T-helper 17 cell (primary cell): ENCODE measurements at places on chromosomes 12 and 14.

- no peak for DNase-seq
Measured at GRCh38 chr12:104683831-104684503, 227.2 kb downstream of the CHST11 start.

DNA sequence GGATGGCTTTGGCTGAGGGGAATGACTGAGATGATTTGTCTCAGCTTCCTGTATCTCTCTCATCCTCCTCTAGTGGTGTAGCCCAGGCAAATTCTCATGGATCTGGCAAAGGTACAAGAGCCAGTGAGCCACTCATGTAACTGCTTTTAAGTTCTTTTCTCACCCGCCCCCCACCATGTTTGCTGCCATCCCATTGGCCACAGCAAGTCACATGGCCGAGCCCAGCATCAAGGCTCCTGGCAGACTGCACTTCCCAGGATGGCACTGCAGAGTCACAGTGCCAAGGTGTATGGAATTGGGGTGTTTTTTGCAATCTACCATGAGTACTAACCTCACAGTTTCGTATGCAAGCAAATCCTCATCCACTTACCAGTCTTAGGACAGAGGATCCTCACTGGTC is 50.9 kb downstream of the CHST11 start:
- no peak for DNase-seq

GRCh38 chr12:122827258-122827657 is 8.0 kb upstream of the HIP1R start:
- no peak for DNase-seq

- no peak for DNase-seq
Measured at GRCh38 chr12:102021540-102022246, 40.1 kb downstream of the WASHC3 start.

DNA sequence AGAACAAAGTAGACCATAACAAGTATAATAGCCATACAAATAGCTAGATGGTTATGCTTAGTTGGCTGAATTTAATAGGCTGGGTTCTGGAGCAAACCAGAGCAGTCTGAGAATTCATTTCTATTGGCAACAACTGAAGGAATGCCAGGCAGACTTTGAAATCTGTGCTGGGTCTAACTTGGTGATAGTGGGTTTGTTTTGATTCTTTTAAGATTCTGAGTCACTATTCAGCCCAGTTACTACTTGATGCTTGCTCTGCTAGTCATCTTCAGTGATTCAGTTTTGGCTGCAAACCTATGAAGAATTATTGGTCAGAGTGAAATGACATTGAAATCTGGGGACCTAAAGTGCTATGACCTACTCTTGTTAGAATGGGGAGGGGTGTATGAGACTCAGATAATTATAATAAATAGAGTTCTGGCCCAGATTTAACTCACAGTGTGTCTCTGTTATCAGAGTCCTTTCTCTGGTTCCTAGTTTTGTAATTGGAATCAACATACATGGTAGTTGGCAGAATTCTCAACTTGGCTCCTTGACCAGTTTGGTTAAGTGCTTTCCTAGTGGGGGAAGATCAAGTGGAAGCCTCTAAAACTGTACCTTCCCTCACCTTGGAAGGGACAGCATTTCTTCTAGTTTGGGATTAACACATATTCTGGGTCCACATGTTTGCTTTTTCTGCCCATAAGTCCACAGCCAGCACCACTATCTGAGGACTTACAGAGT is 43.5 kb downstream of the MNAT1 start:
- no peak for DNase-seq

- DNase-seq: no peak
Measured at GRCh38 chr14:70904373-70904772, 2.9 kb upstream of the PCNX1 start.

DNA sequence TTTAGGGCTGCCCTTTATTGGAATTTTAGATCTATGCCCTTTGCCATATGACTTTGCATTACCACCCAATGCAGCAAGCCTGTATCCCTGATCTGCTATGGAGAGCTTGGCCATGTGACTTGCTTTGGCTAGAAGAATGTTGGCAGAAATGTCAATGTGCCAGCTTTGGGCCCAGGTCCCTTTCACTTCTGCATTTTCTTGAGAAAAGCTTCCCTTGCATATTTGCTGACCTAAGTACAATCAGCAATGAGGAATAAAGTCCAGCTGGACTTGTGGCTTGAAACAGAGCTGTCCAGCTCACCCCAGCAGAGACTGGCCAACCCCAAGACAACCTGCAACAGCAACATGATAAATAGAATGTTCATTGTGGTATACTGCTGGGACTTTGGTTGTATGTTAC is 135.9 kb downstream of the PAH start:
- no peak for DNase-seq
